Daoy (cell line): ENCODE measurements at places on chromosomes 6 and 20. TPM values are rescaled to one million over a fixed set of nuclear protein-coding genes. Genes with fewer than 3 reads are reported as not detected.
A peak's percentile ranks its signal among the peaks of the same experiment; 100 is the strongest.

DNA sequence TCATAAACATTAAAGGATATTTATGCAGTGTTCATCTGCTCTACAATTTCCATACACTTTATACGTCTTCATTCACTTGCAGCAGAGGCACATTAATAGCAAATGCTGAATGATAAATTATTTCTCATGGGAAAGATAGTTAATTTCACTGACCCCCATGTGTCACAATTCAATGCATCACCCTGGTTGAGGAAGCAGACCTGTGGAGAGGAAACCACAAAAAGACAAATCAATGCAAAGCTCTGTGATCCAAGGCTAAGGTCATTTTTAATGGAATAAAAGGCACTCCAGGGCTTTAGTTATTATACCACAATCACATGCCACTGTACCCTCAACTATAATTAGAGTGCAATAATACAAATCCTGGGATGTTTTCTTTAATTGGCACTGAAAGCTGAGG lies 40.3 kb upstream of the TENT5A start:
- peak; percentile 60 for DNase-seq

GRCh38 chr6:13334953-13335352 lies 6.6 kb upstream of the TBC1D7 start:
- DNase-seq: peak; percentile 72

DNA sequence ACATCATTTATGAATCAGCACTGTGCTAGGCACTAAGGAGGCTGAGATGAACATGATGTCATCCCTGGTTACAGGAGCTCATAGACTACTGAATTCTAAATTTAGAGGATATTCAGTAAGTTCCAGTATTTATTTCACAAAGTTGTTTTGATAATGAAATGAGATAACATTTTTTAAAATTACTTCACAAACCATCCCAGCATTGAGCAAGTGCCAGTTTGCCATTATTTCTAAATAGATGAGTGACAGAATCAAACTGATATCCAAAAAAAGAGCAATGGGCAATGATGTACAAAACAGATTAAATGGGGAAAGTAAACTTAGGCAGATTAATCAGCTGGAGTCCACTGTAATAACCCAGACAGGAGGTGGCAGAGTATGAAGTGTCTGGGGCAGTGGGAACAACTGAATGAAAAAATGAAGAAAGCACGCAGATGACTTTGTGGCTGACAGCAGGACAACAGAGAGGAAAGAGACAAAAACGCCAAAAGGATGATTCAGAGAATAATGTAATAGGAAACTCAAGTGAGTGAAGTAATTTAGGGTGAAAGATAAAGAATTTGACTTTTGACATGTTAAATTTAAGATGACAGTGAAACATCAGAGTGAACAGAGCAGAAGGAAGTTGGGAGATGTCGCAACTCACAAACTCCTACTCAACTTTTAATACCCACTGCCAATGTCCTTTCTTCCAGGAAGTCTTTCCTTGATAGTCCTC lies 70.2 kb downstream of the RCAN2 start:
- DNase-seq: peak; percentile 4

DNA sequence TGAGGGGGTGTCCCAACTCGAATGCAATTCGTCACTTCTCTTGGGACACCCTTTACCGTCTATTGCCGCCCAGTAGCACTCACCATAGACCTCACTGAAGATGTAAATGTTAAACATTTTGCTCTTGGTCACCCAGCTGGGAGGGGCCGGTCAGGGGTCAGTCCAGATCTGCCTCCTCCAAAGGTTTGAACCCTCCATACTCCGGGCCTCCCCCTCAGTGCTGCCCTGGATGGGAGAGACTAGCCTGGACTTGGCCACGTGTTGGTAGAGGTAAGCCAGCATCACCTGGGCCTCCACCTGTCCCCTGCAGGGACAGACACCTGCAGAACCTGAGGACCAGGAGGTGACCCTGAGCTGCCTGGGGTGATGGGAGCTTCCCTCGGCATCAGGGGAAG lies 5.0 kb upstream of the MYT1 start:
- DNase-seq: no peak

GRCh38 chr6:34573567-34574183 lies 17.5 kb upstream of the SPDEF start:
- no peak for DNase-seq

SHLD1 gene
- 2.8 and 3.0 TPM in 2 replicates for total RNA-seq

GRCh38 chr6:132872923-132873322 lies 58.6 kb downstream of the RPS12 start:
- DNase-seq: no peak

DNA sequence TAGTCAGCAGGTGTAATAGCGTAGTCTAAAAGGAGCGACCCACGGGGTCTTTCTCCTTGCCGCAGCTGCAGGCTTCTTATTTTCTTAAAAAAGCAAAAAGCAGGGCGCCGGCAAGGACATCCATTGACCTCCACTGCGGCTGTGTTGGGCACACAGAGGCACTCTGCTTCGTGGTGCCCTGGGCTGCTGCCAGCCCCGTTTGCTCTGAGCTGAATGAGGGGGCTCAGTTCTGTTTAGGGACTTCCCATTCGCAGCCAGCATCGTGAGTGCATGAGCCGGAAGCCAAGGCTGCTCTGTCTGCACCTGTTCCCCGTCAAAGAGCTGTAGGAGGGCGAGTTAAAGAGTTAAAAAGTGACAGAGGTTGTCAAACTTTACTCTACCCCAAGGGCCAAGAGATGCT lies 1.7 kb upstream of the SLC22A2 start:
- DNase-seq: no peak

POLH gene
- 14.3 and 14.7 TPM in 2 replicates for total RNA-seq

DNA sequence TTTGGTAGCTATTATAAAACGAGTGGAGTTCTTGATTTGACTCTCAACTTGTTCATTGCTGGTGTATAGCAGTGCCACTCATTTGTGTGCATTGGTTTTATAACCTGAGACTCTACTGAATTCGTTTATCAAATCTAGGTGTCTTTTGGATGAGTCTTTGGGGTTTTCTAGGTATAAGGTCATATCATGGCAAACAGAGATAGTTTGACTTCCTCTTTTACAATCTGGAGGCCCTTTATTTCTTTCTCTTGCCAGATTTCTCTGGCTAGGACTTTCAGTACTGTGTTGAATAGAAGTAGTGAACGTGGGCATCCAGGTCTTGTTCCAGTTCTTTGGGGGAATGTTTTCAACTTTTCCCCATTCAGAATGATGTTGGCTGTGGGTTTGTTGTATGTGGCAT lies 38.8 kb downstream of the SUMO4 start:
- no peak for DNase-seq

GRCh38 chr6:56947924-56948323 lies 7.0 kb upstream of the BEND6 start:
- no peak for DNase-seq

SYTL3 gene
- 1.5 and 6.5 TPM in 2 replicates for total RNA-seq

GRCh38 chr6:118913161-118913560 lies 19.2 kb downstream of the ASF1A start:
- no peak for DNase-seq

ADGB gene
- 1.4 TPM in 1 of 2 replicates, not detected in the other for total RNA-seq

GRCh38 chr6:149060985-149061760 lies 256.3 kb upstream of the TAB2 start:
- DNase-seq: peak; percentile 65

HLA-DQA2 gene
- total RNA-seq: not detected in 2 replicates
